H1 (cell line): ENCODE measurements at places on chromosomes 5 and 9.

DNA sequence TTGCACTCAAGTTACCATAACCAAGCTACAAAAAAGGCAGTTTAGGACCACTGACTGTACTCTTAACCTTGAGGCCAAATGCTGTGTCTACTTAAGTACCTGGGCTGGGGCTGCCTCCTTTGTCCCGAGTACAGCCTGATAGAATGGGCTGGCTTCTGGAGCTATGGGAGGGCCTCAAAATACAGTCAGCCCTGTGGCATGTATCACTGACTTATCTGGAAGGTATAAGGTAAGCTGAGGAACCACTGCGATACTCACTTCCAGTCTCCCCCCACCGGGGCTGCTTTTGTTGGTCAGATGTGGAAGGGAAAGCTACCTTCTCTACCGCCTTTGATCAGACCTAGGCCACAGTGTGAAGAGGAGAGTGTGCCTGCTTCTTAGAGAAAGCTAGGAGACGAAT is 404.8 kb downstream of the ARHGEF28 start:
- DNase-seq, result no peak

- DNase-seq, result no peak
Observed at GRCh38 chr5:9209846-9210492, 335.9 kb downstream of the SEMA5A start.

DNA sequence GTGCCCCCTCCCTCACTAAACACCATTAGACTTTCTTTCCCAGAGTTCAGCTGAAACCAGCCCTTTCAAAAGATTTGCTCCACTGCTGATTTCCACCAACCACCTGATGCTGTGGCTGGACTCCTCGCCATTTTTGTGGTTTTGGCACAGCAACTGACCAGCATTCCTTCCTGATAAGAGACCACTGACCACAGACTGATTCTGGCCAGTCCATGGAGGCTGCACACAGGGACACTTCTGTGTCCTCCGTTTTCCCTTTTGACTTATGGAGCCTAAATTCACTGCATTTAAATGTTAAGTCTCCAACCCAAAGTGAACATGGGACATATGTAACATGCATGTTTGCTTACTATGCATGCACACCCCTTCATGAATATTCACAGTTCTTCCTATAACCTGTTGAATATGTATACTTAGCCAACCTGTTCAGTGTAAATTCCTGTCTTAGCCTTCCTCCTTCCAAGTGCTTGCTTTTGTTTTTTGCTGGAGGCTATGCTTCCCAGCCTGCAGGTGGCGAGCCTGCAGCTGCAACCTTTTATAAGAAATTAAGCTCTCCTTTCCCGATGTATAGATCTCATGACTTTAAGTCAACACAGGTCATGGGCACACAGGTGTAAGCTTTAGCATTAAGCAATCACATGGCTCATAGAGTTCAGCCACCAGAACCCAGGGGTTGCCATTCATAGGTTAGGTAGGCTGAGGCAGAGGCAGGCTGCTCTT is 78.7 kb downstream of the ACTL7B start:
- no peak for DNase-seq

DNA sequence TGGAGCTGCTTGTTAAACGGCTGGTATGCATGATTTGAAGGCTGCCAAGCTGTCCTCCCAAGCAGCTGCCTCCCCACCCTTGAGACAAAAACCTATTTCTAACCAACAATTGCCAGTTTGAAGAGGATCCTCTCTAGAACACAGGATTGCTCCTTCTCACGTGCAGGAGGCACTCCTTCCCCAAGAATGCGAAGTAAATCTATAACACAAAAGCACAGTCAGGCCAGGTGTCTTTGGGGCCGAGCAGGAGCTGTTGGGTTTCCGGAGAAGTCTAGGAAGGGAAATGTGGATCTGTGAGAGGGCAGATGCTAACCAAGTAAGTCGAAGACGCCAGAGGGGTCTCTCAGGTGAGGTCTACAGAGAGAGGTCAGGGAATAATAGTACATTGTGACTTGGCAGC is 35.4 kb upstream of the GNPDA1 start:
- DNase-seq, result no peak

DNA sequence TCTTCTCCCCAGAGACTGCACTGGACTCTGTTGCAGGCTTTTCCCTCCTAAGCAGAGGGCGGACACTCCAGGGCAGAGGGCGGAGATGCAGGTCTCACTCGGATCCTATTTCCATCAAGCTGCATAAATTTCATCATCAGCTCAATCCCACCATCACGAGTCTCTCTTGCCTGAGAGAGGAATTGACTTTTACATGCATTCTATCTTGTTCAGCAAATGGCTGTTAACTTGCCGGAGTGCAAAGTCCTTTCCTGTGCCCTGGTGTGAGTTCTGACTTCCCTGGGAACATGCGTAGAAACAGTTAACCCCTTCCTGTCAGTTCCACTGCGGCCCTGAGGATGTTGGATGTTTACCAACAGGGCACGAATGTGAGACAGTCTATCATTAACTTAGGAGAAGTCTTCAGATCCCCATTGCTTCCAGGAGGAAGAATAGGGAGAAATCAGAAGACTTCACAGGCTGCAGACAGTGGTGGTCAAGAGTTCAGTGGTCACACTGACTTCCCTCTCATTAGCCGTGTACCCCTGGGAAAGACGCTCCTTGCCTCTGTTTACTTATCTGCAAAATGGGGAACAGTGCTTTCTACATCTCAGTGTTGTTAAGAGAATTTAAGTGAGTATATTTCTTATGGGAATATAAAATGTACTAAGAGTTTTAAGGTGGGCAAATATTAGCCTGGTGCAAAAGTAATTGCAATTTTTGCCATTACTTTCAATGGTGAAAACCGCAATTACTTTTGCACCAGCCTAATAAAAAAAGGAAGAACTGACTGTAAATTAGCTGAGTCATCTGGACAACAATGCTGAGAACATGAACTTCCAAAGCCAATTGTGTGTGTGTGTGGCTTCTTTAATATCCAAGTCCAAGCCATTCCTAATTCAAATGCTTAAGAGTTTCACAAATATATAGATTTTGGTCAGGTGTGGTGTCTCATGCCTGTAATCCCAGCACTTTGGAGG is 248.0 kb downstream of the DRD1 start:
- no peak for DNase-seq

DNA sequence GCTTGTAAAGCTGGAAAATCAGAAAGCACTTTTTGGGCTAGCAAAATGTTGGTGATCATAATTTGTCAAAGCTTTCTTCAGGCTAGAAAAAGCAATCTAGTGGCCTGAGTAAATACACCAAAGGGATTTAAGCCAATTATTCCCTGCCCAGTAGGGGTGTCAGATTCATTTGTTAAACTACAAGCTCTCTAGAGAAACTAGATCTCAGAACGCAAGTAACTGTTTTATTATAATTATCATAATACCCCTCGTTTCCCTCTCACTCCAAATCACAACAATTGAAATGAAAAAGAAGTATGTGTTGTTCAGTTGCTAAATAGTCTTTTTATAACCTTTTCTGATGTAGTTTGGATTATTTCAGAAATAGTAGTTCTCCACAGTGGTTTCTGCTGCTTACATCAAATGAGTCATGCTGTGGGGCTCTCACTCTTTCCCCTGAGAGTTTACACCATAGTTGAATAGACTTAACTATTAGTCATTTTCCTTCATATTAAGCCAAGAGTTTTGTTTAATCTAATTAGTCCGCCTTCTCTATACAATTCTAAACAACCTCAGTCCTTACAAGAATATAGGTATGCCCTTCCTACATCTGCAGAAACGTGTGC is 918.6 kb upstream of the DMAC1 start:
- no peak for DNase-seq

- DNase-seq, result no peak
Observed at GRCh38 chr5:14295610-14296009, 152.5 kb downstream of the TRIO start.

GRCh38 chr5:112996830-112997374 is 20.3 kb downstream of the DCP2 start:
- DNase-seq, result no peak
